ENCODE measurements at places on chromosomes 3 and 15.

GRCh38 chr3:187027531-187028278 lies 97.4 kb downstream of the ST6GAL1 start:
- peak; percentile 6 for DNase-seq

GRCh38 chr15:50065279-50065678 lies 53.8 kb downstream of the ATP8B4 start:
- DNase-seq: peak; percentile 99

GRCh38 chr15:80180986-80181385 lies 28.2 kb downstream of the FAH start:
- DNase-seq: no peak

- DNase-seq: no peak
Observed at GRCh38 chr3:69205385-69205784, 83.0 kb upstream of the LMOD3 start.

DNA sequence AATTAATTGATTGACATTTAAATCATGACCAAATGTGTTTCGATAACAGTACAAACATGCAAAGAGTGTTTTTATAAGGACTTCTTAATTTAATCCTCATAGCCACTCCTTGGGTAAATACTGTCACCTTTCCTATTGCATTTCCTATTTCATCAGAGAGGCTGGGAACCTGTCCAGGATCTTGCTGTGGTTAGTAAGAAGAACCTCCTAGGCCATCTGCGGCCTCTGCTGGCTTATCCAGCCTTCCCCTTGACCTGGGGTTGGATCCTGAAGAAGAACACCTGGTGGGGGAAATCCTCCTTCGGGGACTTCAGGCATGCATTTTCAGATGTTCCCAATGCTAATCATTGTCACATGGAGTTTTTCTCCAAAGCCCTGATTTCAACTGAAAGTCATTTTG lies 25.5 kb downstream of the GLDN start:
- DNase-seq: no peak
